CD8-positive, alpha-beta memory T cell (primary cell): ENCODE measurements at places on chromosomes 2 and 18. TPM values are rescaled to one million over a fixed set of nuclear protein-coding genes. Genes with fewer than 3 reads are reported as not detected.

DNA sequence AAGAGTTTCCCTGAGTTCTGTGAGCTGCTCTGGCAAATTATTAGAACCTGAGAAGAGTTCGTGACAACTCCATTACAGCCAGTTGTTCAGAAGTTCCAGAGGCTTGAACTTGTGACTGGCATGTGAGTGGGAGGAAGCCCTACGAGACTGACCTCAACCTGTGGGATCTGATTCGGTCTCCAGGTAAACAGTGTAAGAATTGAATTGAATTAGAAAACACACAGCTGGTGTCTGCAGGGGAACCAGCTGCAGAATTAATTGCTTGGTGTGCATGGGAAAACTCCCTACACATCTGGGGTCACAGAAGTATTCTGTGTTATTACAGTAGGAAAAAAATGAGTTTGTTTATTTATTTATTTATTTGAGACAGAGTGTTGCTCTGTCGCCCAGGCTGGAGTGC, 14.0 kb upstream of the ITSN2 start:
- no peaks in the 10 kb centered on the region for H3K36me3 ChIP-seq
- no peak overlapping the region for H3K27ac ChIP-seq
- no peaks in the 10 kb centered on the region for H3K4me1 ChIP-seq
- no peak for DNase-seq
- no peak overlapping the region for H3K4me3 ChIP-seq
- H3K27me3 ChIP-seq: no peaks in the 10 kb centered on the region

GRCh38 chr2:224532441-224532840, 52.7 kb downstream of the CUL3 start:
- DNase-seq: no peak
- H3K36me3 ChIP-seq: peaks cover 7% of the 10 kb centered on the region
- no peak overlapping the region for H3K27ac ChIP-seq
- H3K4me3 ChIP-seq: no peak overlapping the region
- peaks cover 39% of the 10 kb centered on the region for H3K4me1 ChIP-seq

GRCh38 chr18:58196164-58196563, 152.1 kb downstream of the NEDD4L start:
- no peaks in the 10 kb centered on the region for H3K27me3 ChIP-seq
- no peak overlapping the region for H3K27ac ChIP-seq
- no peak overlapping the region for H3K4me3 ChIP-seq
- H3K4me1 ChIP-seq: peaks cover 15% of the 10 kb centered on the region

- H3K4me1 ChIP-seq: peaks cover 4% of the 10 kb centered on the region
- no peak overlapping the region for H3K4me3 ChIP-seq
- no peaks in the 10 kb centered on the region for H3K27me3 ChIP-seq
- no peak overlapping the region for H3K27ac ChIP-seq
Measured at GRCh38 chr18:76922107-76922506, 99.8 kb downstream of the ZNF236 start.

DNA sequence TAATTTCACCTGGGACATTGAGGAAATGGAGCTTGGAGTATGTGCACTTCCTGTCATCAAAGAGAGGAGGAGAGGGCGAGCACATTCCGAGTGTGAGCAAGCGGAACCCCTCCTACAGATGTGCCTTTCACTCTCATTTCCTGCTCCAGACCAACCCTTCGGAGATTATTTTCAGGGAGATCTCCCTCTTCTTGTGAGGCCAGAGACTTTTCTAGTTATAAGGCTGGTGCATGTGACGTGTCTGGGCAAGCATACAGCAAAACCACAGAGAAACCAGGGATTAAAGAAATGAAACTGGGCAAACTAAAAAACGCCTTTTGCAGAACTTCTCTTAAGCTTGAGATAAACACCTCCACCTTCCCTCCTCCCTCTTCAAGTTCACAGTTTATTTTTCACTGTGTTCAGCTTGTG, 409.2 kb upstream of the TCF4 start:
- no peak overlapping the region for H3K4me3 ChIP-seq
- no peak for DNase-seq
- H3K4me1 ChIP-seq: no peaks in the 10 kb centered on the region
- H3K27me3 ChIP-seq: no peaks in the 10 kb centered on the region
- H3K27ac ChIP-seq: no peak overlapping the region

DNA sequence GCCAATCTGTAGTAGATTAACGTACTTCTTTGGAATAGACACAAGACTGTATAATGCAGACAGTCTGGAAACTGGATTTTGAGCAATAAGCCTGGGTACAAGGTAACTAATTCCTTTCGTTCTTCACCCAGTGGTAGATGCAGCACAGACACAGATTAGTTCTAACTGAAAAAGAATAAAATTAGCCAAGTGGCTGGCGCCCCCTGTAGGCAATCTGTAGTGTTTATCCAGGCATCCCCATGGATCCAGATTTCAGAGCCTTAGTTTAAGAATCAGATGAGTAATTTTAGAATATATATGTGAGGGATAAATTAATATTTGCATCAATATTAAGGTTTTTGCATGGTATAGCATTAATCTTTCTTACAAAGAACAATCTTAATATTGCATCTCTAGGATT, 563.9 kb downstream of the DCC start:
- no peaks in the 10 kb centered on the region for H3K36me3 ChIP-seq
- no peaks in the 10 kb centered on the region for H3K27me3 ChIP-seq
- H3K4me3 ChIP-seq: no peak overlapping the region
- H3K4me1 ChIP-seq: no peaks in the 10 kb centered on the region
- no peak for DNase-seq

DNA sequence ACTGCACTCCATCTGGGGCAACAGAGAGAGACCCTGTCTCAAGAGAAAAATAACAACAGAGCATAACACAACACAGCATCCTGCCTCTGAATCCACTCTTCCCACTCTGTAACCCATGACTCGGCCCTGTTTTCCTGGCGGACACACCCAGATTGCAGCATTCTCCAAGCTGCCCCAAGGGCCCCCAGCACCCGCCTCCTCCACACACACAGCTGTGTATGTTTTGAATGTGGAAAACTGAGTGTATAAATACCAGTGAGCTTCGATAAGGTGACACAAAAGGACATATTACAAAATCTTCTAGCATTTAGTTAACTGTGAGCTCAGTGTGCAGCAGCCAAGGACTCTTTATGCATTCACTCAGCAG, 13.0 kb downstream of the IMPA2 start:
- no peak for DNase-seq
- H3K27ac ChIP-seq: no peak overlapping the region
- no peak overlapping the region for H3K4me3 ChIP-seq
- peaks cover 4% of the 10 kb centered on the region for H3K4me1 ChIP-seq

- no peaks in the 10 kb centered on the region for H3K4me1 ChIP-seq
- H3K4me3 ChIP-seq: no peak overlapping the region
- H3K27me3 ChIP-seq: no peaks in the 10 kb centered on the region
- H3K27ac ChIP-seq: no peak overlapping the region
Measured at GRCh38 chr2:201926067-201926466, 107.6 kb upstream of the FZD7 start.

DNA sequence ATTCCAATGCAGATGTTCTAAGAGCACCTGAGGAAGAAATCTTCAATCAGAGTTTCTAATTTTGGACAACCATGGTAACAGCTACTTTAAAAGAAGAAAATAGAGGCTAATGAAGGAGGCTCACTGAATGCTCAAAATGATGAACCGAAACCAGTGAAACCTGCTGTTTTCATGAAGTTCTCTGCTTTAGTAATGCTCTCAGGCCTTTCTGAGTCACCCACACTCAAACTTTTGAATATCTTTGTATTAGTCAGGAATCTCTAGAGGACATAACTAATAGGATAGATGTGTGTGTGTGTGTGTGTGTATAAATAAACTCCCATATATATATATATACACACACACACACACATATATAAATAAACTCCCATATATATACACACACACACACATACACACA, 76.9 kb upstream of the RIT2 start:
- no peaks in the 10 kb centered on the region for H3K27me3 ChIP-seq
- no peak for DNase-seq
- no peaks in the 10 kb centered on the region for H3K36me3 ChIP-seq
- no peaks in the 10 kb centered on the region for H3K4me1 ChIP-seq

DNA sequence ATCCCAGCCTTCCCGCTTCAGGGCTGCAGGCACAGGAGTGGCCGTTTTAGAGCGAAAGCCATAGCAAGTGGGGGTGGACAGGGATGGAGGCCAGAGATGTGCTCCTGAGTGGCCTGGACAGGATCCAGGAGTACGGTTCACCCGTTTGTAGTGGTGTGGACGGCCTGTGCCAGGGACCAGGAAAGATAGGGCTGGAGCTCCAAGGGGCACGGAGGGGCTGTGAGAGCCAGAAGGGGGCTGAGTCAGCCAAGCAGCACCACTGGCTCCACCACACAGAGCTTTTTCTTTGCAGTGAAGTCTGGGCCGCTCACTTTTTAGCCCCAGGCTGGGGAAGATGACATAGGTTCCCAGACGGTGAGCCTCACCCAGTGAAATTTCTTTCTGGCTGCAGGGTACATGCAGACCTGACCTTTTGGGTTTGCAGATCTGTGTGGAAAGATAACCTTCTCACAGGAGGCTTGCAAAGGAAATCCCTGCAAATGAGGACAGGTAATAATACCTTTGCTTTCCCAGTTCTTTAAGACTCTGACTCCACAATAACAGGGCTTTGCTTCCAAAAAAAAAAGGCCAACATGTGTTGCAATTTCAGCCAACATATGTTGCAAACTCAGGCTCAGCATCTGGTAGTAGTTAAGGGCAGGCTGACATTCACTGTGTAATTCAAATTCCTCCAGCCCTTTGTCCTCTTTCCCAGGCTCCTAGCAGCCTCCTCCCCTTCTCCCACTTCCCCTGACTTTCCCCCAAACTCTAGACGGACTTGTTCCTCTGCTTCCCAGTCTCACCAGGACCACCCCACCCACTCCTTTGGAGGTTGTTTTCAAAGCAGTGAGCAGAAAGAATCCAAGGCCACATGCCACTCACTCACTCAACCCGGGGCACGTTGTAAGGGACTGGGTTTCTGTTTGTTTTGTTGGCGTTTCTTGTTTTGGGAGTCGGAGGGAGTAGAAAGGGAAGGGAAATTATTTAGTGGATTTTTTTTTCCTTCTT, 20.3 kb upstream of the LAPTM4A start:
- DNase-seq: no peak
- H3K27ac ChIP-seq: no peak overlapping the region
- no peak overlapping the region for H3K4me3 ChIP-seq

- H3K27me3 ChIP-seq: no peaks in the 10 kb centered on the region
- peak overlapping the region; percentile 43 for H3K27ac ChIP-seq
- peaks cover 55% of the 10 kb centered on the region for H3K4me1 ChIP-seq
Measured at GRCh38 chr18:79524181-79525078, 128.7 kb downstream of the NFATC1 start.

- H3K27me3 ChIP-seq: no peaks in the 10 kb centered on the region
- H3K36me3 ChIP-seq: no peaks in the 10 kb centered on the region
- H3K27ac ChIP-seq: no peak overlapping the region
- H3K4me3 ChIP-seq: no peak overlapping the region
- H3K4me1 ChIP-seq: no peaks in the 10 kb centered on the region
Measured at GRCh38 chr2:72483346-72483745, 335.7 kb upstream of the CYP26B1 start.

- peaks cover under 1% of the 10 kb centered on the region for H3K4me1 ChIP-seq
- H3K4me3 ChIP-seq: no peak overlapping the region
- no peaks in the 10 kb centered on the region for H3K27me3 ChIP-seq
- no peak overlapping the region for H3K27ac ChIP-seq
- H3K36me3 ChIP-seq: no peaks in the 10 kb centered on the region
- no peak for DNase-seq
Measured at GRCh38 chr18:13496691-13497281, 229.6 kb downstream of the FAM210A start.

- no peaks in the 10 kb centered on the region for H3K27me3 ChIP-seq
- no peak overlapping the region for H3K27ac ChIP-seq
- DNase-seq: no peak
Measured at GRCh38 chr2:27201675-27202074, 10.2 kb upstream of the ATRAID start.

GRCh38 chr2:39839261-39839848, 60.3 kb upstream of the THUMPD2 start:
- no peak for DNase-seq
- H3K36me3 ChIP-seq: no peaks in the 10 kb centered on the region
- H3K27me3 ChIP-seq: no peaks in the 10 kb centered on the region

DNA sequence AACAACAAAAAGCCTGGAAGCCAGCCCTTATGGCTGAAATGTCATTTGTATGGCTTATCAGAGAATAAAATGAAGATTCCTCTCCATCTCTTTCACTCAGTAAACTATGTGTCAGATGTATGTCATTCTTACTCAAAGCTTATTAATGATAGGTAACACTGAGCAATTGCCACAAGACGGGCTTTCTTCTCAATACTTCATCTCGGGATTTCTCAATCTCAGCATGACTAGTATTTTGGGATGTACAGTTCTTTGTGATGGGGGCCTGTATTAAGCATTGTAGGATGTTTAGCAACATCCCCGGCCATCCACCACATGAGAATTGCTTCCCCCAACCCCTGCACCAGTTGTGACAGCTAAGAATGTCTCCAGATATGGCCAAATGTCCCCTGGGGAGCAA, 80.2 kb downstream of the MREG start:
- H3K4me1 ChIP-seq: no peaks in the 10 kb centered on the region
- H3K27me3 ChIP-seq: no peaks in the 10 kb centered on the region
- H3K36me3 ChIP-seq: no peaks in the 10 kb centered on the region
- DNase-seq: no peak

- H3K27me3 ChIP-seq: no peaks in the 10 kb centered on the region
- H3K4me3 ChIP-seq: no peak overlapping the region
- H3K4me1 ChIP-seq: no peaks in the 10 kb centered on the region
- no peak overlapping the region for H3K27ac ChIP-seq
- no peaks in the 10 kb centered on the region for H3K36me3 ChIP-seq
Measured at GRCh38 chr2:241946306-241947003, 76.9 kb downstream of the RTP5 start.

B3GNT7 gene
- 0.16 TPM for total RNA-seq

SERPINB4 gene
- not detected for total RNA-seq

WDR75 gene
- 95.3 TPM for total RNA-seq

DNAH7 gene
- not detected for total RNA-seq

MRO gene
- total RNA-seq: 0.18 TPM

UGT1A4 gene
- not detected for total RNA-seq

CDH19 gene
- not detected for total RNA-seq

DNER gene
- not detected for total RNA-seq

SIGLEC15 gene
- not detected for total RNA-seq

HAUS1 gene
- total RNA-seq: 52.5 TPM

CCDC74A gene
- total RNA-seq: 5.0 TPM

KATNAL2 gene
- total RNA-seq: 0.98 TPM

SLC9A2 gene
- total RNA-seq: not detected

CIDEA gene
- total RNA-seq: not detected

TRPM8 gene
- total RNA-seq: not detected
